ENCODE measurements at places on chromosomes 4 and X.

DNA sequence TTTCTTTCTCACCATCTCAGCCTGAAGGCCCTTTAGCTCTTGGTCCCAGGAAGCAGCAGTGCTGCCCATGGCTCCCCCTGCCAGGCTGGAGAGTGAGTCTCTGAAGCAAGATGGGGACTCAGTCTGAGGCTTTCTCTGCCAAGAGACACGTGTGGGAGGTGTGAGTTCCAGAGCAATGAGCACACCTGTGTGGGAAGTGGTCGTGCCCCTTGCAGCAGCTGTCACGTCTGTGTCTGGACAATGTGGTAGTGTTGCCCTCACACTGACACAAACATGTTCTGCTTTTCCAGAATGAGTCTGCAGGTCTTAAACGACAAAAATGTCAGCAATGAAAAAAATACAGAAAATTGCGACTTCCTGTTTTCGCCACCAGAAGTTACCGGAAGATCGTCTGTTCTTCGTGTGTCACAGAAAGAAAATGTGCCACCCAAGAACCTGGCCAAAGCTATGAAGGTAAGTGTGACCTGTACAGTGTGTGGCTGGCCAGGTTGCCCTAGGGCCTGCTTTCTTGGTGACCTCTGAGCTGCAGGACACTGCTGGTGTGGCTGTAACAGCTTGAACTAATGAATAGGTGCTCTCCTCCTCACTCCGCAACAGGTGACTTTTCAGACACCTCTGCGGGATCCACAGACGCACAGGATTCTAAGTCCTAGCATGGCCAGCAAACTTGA, 1.9 kb downstream of the TACC3 start:
- peak; percentile 83 for DNase-seq

DNA sequence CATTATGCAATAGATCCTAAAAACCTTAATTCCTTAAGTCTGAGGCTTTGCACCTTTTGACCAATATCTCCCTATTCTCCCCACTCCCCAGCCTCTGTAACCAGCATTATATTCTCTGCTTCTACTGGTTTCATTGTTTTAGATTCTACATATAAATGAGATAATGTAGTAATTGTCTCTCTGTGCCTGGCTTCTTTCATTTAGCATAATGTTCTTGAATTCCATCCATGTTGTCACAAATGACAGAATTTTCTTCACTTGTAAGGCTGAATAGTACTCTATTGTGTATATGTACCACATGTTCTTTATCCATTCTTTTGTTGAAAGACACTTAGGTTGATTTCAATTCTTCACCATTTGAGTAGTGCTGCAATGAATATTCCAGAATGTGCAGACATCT, 66.0 kb downstream of the MAGEC1 start:
- no peak for DNase-seq

DNA sequence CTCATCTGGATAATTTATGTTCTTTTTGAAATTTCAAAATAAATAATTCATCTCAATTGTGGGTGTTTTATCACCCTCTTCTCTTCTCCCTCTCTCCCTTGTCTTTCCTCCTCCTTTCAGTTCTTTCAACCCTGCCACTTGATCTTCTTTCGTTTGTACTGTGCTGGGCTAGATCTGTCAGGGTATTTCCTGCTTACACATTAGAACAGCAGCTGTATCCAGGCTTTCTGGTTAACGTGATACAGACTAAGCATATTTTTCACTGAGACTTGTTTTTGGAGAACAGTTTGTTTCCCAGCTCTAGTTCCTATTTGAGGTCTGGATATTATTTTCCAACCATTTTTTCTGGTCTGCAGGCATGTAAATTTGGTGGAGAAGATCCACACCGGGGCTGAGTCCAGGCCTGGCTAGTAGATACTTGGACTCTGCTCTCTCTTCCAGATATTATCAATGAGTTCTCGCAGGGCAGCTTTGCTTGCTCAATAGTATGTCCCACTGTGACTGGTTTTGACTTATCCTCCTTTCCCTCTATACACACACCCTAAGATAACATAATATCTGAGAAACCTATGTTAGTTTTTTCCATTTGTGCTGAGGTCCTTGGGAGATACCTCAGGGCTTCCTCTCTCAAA, 1310.7 kb upstream of the TENM3 start:
- DNase-seq = no peak

- DNase-seq = no peak
These were observed 20.2 kb upstream of the RBPJ start for GRCh38 chr4:26300314-26301307.

DNA sequence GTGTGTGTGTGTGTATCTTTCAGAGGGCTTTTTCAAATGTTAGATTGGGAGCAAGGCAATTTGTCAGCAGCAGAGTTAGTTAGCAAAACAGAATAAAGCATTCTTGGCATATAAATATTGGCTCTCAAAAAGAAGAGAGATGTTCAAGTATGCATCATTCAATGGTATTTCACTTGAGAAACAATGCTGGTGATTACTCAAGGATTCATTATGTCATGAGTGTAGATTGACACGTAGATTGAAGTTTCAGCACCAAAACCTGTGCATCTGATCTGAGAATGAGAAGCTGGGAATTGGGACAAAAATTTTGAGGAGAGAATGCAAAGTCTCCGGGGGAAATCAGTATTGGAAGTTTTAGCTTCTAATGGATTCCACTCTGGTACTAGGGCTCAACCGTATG, 241.4 kb downstream of the FRMPD4 start:
- DNase-seq = no peak

DNA sequence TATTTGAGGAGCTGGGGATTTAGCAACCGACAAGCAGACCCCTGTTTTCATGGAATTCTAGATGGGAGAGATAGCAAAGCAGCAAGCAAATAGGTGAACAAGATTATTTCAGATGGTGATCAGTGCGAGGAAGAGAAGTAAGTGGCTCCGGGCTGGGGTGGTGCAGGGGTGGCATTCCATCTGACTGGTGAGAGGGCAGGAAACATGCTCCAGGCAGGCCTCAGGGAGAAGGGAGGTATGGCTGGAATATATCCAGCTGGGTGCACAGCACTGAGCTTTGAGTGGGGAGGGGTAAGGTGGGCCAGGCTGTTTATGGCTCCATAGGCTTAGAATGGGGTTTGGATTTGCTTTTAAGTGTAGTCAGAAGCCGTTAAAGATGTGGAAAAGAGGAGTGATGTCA, 21.2 kb downstream of the PTTG2 start:
- no peak for DNase-seq

- DNase-seq = peak; percentile 30
These were observed 186.0 kb upstream of the FAM241A start for GRCh38 chr4:111959222-111959621.

- DNase-seq = peak; percentile 47
These were observed 2092.4 kb upstream of the TENM3 start for GRCh38 chr4:180150818-180151217.

- DNase-seq = no peak
These were observed 293.5 kb downstream of the OPHN1 start for GRCh38 chrX:68139791-68140190.

DNA sequence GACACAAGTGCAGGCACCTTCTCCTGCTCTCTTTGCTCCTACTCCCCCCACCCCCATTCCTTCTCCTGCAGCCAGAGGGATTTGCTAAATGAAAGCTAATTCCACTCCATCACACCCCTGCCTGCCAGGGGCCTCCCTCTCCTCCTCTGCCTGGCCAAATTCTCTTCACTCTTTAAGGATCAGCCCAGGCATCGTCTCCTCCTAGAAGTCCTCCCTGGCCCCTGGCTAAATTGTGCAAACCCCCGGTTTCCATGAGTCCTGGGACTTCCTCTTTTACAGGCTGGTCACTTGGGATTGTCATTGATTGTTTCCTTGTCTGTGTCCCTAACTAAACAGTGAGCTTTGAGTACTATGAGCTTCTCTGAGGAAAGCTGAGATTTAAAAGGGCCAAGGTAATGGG, 8.7 kb upstream of the ABLIM2 start:
- no peak for DNase-seq

- DNase-seq = no peak
These were observed 74.7 kb downstream of the CEP44 start for GRCh38 chr4:174358410-174358809.

DNA sequence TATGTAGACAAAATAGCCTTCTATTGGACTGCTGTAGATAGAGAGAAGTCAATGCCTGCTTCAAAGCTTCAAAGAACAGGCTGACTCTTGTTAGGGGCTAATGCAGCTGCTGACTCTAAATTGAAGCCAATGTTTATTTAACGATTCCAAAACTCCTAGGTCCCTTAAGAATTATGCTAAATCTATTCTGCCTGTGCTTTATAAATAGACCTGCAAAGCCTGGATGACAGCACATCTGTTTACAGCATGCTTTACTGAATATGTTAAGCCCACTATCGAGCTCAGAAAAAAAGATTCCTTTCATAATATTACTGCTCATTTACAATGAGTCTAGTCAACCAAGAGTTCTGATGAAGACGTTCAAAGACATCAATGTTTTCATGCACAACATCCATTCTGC, 54.8 kb upstream of the RBMXL3 start:
- DNase-seq = no peak

DNA sequence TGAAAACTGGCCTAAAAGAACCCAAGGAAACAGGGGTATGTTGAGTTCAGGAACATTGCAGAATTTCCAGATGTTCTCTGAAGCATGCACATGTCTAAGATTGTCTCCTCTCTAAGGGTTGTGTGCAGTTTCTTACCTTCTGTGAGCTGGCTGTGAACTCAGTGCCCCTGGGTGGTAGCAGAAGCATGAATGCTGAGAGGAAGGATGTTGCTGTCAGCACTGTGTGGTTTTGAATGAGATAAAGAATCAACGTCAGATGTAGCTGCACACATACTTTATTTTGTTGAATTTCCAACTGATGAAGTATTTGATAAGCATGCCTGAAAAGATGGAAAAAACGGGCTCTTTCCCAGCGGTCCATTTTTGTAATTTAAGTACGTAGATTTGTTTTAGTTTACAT, 23.8 kb upstream of the CD38 start:
- peak; percentile 80 for DNase-seq

- peak; percentile 57 for DNase-seq
These were observed 97.9 kb downstream of the ARHGEF9 start for GRCh38 chrX:63686878-63687714.

DNA sequence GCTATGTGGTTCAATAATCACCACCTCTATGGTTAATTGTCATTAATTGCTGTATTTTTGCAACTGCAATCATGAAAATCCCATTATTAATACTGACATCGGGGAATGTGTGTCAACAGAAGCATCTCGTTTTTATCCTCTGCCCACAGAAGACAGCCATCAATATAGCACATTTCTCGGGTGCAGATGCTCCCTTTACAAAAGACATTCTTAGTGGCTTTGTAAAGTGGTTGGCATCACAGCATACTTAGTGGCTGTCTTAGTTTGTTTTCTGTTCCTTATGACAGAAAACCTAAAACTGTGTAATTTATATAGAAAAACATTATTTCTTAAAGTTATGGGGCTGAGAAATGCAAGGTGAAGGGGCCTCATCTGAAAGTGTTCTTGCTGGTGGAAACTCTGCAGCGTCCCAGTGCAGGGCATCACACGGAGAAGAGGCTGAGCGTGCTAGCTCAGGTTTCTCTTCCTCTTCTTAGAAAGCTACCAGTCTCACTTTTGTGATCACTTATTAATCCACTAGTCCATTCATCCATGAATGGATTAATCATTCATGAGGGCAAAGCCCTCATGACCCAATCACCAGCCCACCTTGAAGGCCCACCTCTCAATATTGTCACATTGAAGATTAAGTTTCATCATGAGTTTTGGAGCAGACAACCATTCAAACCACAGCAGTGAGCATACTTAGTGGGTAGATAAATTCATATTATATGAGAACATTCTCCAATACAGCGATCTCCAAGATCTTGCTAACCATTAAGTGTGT, 1067.7 kb upstream of the PABPC4L start:
- DNase-seq = no peak

GRCh38 chrX:131331152-131331551, 42.0 kb upstream of the IGSF1 start:
- no peak for DNase-seq

Measured in hematopoietic multipotent progenitor cell treated with erythropoietin and hydrocortisone succinate and interleukin-3 and kit ligand, for 4 days (in vitro differentiated cells).